M059J (cell line): ENCODE measurements at places on chromosomes 6 and 20.

DNA sequence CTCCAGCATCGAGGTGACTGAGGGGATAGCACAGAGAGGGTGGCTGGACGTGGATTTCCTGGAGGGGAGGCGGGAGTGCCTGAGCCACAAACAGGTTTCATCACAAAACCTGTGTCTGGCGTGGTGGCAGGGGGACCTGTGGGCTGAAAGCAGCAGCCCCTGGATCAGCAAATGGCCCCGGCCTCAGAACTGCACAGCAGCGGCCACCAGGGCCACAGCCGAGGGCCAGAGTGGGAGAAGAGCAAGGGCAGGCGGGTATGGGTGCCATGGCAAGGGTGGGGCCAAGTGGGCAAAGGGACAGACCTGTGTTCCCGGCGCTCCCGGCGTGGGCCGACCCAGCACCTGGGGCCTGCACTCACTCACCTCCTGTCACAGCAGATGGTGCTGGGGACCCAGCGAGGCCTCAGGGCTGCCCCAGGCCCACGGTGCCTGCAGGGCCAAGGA is 19.0 kb downstream of the NTSR1 start:
- no peak for DNase-seq

DNA sequence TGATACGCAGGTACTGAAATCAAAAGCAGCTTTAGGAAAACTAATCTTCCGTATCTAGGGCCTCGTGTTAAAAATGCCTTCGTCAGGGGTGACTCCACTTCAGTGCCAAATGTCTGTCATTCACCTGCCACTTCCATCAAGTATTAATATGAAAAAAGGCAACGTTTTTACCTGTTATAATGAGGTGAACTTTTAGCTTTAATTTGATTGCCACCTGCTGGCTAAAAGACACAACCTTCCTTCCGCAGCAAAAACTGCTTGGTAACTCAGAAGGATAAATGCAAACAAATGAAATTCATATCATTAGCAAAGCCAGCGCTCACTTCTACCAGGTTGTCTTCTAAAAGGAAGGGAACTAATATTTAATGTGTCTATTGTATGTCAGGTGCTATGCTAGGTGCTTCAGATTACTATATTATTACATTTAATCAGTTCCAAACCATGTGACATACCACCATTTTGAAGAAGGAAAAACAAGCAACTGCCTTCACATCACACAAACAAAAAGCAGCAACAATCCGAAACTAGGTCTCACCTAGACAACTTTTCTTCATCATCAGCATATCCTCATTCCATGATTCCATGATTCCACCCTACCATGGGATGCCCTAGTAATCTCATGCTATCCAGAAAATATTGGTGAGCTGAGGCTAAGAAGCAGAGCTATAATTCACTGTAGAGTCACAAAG is 20.6 kb upstream of the ARHGAP18 start:
- peak; percentile 56 for DNase-seq

DNA sequence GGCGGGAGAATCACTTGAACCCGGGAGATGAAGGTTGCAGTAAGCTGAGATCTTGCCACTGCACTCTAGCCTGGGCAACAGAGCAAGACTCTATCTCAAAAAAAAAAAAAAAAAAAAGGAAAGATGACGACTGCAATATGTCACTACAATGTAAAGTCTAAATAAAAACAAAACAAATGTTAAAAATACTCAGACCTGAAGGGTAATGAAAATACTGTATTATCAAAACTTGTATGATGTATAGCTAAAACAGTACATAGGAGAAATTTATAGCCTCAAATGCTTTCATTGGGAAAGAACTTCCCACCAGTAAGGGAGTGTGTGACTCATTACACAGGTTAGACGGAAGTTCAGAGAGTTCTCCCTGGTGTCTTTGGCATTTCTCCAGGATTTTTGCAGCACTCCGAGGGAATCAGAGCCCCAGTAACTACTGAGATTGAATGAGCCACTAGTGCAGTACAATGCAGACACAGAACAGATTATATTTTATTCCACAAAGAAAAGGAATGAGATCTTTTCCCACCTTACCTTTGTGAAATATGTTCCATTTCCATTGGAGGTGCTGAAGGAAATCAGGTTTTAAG is 12.5 kb upstream of the RALGAPB start:
- DNase-seq = peak; percentile 97

- peak; percentile 78 for DNase-seq
These were observed 122.2 kb downstream of the KIF13A start for GRCh38 chr6:17865243-17865642.
